ENCODE measurements at places on chromosomes 12 and 14. TPM values are rescaled to one million over a fixed set of nuclear protein-coding genes. Genes with fewer than 3 reads are reported as not detected.

DNA sequence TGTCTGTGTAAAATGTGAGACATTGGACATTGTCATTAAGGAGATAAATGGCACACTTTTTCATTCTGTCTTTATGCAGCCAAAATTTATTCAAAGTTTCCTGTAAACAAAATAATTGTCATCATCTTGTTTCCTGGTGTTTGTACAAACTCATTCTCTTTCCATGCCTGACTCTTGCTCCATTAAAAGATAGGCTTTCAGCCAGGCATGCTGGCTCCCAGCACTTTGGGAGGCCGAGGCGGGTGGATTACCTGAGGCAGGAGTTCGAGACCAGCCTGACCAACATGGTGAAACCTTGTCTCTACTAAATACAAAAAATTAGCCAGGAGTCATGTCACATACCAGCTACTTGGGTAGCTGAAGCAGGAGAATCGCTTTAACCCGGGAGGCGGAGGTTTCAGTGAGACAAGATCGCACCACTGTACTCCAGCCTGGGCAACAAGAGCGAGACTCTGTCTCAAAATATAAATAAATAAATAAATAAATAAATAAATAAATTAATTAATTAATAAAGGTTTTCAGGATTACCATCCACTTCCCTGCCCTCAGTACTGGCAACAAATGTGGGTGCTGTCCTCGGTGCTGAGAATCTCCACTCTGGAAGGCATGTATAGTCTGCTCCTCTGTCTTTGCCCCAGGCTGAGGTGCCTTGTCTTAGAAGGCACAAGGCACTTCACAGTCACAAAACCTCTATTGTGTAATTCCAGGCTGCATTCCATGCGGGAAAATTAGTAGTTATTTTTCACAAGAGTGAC lies 83.2 kb downstream of the PAH start:
- H3K4me3 ChIP-seq = no peak overlapping the region
- no peak overlapping the region for H3K27ac ChIP-seq
- H3K4me1 ChIP-seq = no peaks in the 10 kb centered on the region
- H3K36me3 ChIP-seq = no peaks in the 10 kb centered on the region
- no peaks in the 10 kb centered on the region for H3K27me3 ChIP-seq

- H3K4me1 ChIP-seq = peaks cover 11% of the 10 kb centered on the region
- no peaks in the 10 kb centered on the region for H3K27me3 ChIP-seq
- DNase-seq = no peak
- H3K36me3 ChIP-seq = no peaks in the 10 kb centered on the region
- no peak overlapping the region for H3K27ac ChIP-seq
These were observed 391.2 kb downstream of the RAD51B start for GRCh38 chr14:68210729-68211299.

DNA sequence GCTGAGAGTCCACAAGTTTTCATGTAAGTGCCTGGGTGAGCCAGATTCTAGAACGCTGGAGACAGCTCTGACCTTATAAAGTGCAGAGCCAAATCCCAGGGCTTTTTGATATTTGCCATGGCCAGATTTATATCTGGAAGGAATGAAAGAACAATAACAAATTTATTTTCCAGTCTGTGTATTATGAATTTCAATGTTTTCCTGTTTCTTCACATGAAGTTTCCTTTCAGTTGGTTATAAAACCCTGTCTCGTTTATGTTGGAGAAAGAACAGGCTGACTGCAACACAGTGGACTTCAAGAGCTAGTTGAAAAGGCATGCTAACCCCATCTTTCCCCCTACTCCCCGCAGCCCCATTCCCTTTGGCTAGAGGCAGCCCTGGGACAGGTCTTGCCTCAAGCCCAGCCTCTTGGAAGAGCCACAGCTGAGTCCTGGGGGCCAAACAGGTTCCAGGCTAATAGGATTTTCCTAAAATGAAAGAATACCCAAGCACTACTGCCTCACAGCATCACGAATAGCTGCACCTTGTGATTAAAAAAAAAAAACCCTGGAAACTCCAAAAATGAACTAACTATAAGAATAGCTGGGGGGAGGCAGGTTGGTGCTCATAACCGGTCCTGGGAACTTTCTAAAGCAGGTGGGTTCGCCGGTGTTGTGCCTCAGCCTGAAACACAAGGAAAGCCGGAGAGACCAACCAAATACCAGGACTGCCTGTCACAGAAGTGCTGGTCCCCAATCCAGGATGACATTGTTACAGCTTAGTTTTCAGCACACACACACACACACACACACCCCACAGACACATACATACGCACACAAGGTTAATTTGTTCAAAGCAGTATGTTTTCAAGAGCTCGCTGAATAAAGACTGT lies 1.5 kb downstream of the FBLN5 start:
- no peak for DNase-seq
- peaks cover 2% of the 10 kb centered on the region for H3K36me3 ChIP-seq
- no peaks in the 10 kb centered on the region for H3K27me3 ChIP-seq
- peaks cover 4% of the 10 kb centered on the region for H3K4me1 ChIP-seq
- H3K27ac ChIP-seq = peak overlapping the region; percentile 71
- peak overlapping the region; percentile 100 for H3K4me3 ChIP-seq

DNA sequence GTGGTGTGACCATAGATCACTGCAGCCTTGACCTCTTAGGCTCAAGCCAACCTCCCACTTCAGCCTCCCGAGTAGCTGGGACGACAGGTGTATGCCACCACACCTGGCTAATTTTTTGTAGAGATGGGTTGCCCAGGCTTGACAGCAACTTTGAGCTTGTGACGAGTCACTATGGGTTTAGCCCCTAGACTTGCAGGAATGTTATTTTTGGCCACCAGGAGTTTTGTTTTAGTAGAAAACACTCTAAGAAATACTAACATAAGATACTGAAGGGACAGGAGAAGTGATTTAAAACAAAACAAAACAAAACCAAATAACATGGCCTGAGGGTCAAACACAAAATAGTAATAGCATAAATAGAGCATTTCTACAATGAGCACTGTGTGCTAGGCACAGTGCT lies 26.4 kb downstream of the SETD3 start:
- no peaks in the 10 kb centered on the region for H3K4me1 ChIP-seq
- H3K27me3 ChIP-seq = no peaks in the 10 kb centered on the region
- H3K4me3 ChIP-seq = no peak overlapping the region
- no peak for DNase-seq
- H3K36me3 ChIP-seq = no peaks in the 10 kb centered on the region

Gene POTEG
- total RNA-seq = not detected

Data from aorta (tissue), 5 donors.